NCI-H1048 (cell line): ENCODE measurements at places on chromosomes 16 and 17.

GRCh38 chr16:71840052-71840451 lies 5.7 kb upstream of the ATXN1L start:
- no peak for DNase-seq

DNA sequence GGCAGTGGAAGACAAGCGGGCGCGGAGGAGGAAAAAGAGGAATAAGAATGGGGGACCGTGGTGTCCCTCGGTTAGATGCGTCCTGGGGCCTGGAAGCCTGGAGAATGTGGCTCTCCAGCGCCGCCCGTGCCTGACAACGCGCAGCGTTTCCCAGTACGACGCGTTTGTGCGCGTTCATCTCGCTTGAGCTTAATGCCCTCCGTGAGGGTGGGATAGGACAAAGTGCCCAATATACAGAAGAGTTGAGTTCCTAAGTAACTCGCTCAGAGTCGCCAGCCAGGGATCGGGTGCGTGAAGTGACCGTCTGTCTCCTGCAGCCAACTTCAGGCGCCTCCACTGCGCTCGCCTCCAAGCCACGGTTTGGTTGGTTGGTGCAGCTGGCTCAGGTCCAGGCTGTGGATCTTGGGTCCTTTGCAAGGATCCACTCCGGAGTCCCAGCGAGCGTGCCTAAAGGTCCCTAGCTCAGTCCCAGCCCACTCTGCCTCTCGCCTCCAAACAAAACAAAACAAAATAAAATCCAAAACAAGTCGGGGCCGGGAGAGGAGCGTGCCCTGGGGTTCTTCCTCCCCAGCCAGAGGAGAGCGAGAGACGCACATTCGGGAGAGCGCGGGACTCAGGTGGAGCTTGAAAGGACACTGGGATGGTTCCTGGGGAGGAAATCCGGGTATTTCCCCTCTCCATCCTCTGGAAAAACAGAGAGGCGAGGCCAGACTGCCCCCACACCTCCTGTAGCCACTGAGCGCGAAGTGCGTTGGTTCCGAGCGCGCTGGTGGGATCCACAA lies 974 bp downstream of the GALR2 start:
- no peak for DNase-seq

- DNase-seq: no peak
Measured at GRCh38 chr17:28030386-28030785, 12.1 kb upstream of the NLK start.

DNA sequence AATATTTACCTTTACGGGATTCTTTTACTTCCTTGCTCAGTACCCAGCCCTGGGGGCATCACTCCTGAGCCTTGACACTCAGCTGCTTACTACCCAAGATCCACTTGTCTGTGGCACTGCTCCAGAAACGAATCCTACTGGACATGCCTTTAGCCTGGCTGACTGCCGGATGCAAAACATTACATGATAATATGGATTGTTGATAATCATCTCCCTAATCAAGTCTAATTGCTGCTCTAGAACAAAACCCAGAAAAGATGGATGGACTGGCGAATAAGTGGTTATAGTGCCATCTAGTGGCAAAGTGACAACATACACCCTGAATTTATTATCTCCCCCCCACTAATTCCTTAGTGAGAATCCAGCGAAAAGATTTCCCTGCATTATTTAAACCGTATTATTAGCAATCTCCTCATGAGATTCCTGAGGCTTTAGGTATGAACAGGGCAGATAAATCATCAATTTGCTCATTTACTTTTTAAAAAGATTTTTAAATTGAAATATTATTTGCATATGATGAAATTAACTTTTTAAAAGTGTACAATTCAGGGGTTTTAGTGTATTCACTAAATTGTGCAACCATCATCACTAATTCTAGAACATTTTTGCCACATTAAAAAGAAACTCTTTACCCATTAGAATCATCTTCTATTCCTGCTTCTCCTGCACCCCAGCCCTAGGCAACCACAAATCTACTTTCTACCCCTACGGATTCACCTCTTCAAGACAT lies 61.6 kb downstream of the RGS9 start:
- DNase-seq: no peak

GRCh38 chr17:61574542-61575351 lies 16.3 kb downstream of the NACA2 start:
- DNase-seq: no peak

DNA sequence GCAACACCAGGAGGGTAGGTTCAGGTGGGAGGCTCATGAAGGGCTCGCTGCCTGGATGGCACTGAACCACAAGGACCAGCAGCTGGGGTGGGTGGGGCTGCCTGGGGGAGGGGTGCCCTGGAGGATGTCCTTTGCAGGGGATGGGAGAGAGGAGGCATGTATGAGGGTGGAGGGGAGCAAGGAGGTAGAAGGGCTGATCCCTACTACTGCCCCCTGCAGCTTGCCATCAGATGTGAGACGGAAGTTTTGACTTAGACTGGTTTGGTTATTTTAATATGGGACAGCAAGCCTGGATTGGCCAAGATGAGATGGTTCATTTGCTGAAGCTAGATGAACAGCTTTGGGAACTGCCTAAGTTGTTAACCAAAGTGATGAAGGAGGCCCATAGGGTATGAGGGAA lies 115.9 kb downstream of the SEC14L1 start:
- no peak for DNase-seq

GRCh38 chr17:12648498-12648897 lies 17.2 kb upstream of the MYOCD start:
- no peak for DNase-seq
